NCI-H1048 (cell line): ENCODE measurements at places on chromosomes 7 and 10.

GRCh38 chr10:59702347-59702746 lies 7.3 kb downstream of the SLC16A9 start:
- no peak for DNase-seq

- no peak for DNase-seq
Measured at GRCh38 chr7:15556339-15557105, 5.3 kb downstream of the AGMO start.

DNA sequence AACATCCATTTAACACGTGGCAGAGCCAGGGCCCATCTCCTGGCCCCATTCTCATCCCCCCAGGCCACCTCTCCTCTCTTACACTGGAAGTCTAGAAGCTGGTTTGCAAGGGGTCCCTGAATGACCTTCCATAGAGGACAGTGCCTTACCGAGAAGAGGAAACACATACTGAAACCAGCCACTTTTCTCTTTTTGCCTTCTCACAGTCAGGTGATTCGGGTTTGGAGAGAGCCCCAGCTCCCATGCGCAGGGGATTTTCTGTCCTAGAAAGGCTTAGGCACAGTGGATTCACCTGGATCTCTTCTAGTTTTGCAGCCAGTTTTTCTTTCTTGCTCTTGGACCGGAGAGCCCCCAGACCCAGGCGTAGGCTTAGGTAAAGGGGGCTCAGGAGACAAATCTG lies 334.1 kb upstream of the C7orf33 start:
- no peak for DNase-seq

DNA sequence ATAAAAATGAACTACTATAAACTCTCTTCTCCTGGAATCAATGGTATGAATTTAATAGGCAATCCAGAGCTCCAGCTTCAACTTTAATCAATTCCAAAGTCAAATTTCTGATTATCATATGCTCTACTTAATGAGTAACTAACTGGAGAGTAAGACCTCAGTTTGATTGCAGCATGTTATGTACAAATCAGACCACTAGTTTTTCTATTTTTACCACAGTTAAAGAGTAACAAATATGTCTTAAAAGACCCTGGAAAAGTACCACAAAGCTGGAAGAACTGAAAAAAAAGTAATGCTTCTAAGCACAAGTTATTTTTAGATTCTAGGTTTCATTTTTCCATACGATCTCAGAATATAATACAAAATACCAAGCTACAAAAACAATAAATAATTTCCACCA lies 56.0 kb upstream of the TNKS2 start:
- DNase-seq = no peak

DNA sequence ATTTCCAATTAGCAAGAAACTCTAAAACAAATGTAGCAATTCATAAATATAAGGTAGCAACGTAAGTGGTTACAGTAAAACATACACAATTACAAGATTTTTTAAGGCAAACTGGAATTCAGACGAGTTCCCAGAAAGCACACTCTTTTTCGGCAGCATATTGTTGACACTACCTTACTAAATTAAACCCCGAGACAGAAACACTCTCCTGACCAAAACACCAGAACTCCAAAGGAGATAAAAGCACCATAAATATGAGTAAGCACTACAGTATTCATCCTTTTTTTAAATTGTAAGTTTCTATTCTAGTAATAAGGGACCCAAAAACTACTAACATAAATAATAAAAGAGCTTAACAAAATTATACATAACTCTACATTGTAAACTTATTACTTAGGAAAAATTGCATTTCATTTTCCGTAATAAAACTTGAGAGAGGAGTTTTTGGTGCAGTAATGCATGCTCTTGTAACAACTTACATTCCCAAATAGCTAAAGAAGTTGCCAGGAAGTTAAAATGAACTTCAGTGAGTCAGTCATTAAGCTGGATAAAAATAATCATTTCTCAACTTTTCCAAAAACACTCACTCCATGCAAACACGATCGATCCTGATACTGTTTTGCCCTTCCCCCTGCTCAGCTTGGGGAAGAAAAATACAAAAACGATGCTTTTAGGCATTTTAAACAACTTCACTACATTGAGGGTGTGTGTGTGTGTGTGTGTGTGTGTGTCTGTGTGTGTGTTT lies 2.0 kb downstream of the PIP4K2A start:
- DNase-seq = no peak

DNA sequence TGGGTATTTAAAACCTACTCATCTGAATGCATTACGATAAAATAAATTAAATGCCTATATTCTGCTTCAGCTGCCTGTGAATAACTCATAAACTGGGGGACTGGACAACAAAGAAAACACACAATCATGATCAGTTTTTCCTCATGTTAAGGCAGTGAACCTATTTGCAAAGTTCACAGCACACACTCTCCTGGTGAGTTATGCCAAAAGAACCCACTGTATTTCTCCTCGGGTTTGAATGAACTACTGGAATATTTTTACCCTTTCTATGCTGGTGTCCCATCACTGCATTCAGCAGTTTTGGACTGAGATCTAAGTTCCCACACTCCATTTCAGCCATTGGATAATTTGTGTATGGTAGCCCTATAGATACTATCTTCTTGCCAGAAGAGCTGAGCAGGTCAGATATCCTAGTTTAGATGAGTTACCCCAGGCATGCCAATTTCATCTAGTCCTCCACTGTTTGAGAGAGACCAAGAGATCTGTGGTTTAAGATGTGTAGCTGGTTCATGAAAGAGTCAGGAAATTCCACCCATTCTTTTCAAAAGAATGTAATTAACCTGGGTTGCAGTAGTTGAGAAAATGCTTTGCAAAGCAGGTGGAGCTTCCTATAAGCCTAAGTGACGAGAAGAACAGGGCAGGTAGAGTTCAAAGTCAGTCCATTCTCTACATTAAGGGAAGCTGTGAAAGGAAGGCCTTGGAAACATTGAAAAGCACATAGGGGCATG lies 101.7 kb downstream of the PLXDC2 start:
- no peak for DNase-seq

DNA sequence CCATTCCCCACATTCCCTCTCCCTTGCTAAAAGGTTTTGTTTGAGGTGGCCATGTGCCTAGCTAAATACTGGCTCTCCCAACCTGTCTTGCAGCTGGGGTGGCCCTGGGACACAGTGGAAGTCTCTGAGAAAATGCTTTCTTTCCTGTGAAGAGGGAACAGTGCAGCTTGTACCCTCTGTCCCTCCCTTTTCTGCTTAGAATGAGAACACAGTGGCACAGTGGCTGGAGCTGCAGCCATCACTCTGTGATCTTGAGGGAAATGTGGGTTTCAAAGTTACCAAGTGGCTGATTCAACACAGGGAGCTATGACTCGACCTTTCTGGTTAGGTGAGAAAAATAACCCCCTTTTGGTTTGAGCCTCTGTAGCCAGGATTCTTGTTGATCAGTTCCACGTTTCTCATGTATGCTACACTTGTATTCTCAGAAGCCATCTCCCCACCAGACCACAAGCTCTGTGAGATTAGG lies 62.7 kb upstream of the CARD11 start:
- no peak for DNase-seq

DNA sequence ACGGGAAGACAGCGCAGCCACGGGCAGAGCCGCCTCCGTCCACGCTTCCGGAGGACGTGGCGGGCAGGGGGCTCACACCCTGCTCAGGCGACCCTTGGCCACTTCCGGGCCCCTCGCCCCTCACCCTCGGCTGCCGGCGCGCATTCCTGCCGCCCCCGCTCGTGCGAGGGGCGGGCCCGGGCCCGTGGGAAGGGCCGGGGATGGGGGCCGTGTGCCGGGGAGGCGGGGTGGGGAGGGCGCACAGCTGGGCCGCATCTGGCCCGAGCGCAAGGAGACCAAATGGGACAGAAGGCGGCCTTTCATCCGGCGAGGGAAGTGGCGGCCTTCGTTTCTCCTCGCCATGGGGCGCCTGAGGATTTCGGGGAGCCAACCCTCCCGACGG lies 846 bp upstream of the LFNG start:
- no peak for DNase-seq

DNA sequence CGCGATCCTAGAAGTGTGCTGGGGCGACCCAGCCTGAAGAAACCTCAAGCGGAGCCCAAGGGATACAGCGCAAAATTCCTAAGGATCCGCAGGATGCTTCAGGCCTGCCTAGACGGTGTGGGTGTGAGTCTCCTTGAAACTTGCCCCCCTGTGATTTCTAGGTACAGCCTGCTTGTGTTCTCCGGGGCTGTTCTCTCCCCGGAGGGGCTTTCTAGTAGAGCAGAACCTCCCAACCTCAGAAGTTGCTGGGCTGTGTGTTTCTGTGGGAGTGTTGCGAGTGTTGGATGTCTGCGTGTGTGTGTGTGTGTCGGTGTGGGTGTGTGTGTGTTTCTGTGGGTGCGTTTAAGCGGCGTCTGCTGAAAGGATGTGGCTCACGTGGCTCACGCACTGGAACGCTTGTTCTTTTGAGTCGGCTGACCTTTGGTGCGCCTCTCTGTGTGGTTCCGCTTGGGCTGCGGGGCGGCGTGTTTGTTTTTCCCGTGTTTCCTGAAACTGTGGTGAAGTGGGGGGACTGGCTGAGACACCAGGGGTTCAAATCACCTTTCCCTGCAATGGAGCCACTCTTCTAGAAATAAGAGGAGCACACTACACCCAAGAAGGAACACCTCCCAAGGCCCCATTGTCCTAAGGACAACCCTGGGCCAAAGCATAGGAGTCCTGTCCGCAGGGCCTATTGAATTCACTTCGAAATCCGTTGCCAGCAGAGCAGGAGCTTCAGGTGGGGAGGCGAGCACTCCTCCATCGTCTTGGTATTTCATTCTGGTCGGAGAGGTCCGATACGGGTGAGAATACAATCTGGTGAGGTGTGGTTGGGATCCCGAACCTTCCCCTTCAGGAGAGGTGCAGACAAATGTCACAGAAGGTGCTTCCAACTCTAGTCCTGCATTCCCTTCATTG lies 25.1 kb upstream of the ZNF273 start:
- no peak for DNase-seq

GRCh38 chr7:18993933-18994668 lies 123.3 kb downstream of the TWIST1 start:
- no peak for DNase-seq

- DNase-seq = no peak
Measured at GRCh38 chr7:96342049-96342448, 20.2 kb upstream of the SLC25A13 start.

DNA sequence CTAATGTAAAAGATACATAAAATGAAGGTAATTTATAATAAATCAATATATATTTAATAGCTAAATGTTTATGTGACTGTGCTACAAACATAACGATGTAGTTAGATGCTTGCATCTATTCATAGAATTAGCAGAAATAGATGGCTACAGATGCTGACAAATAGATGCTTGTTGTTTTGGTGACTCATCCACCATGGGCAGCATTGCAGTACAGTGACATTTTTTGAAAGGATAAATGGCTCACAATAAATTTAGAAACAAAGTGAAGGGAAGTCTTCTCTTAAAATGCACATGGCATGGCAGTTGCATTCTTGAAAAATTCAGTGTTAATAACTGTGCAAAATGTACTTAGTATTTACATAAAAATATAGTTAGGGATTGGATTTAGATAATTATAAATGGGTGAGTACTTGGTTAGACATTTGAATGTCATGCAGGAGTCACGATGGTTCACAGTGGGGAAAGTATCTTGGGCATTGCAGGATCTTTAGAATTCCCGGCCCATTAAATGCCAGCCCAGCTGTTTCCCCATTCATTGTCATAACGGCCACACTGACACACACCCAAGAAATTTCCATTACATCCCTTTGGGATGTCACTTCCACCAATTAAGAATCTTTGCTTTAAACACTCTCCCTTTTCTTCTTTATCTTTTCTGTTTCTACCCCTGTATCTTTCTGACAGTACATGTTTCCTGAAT lies 564.1 kb downstream of the ATRNL1 start:
- DNase-seq = no peak

GRCh38 chr10:124738441-124738840 lies 5.7 kb downstream of the FAM53B start:
- no peak for DNase-seq

DNA sequence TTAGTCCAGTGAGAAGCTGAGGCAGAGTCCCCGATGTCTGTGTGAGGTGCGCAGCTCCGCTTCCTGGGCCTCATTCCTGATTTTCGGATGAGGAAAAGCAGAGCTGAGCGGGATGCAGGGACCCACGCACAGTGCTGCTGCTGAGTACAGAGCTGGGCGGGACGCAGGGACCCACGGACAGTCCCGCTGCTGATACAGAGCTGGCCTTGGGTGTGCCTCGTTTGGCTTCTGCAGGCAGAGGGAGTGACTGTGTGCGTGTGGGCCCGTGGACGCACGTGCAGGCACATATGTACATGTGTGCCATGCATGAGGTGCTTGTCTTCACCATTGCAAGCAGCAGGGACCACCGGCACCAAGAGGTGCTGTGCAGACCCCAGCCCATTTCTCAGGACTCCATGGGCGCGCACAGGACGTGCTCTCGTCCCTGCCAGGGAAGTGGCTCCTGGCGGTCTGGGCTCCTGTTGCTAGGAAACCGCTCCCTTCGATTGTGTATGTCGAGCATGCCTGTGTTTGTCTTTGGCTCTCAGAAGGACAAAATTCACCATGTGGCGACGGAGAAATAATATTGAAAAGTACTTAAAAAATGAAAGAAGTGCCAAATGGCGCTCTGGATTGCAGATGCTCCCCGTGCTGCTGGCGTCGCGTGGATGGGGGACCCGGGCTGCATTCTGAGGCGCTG lies 303.8 kb upstream of the MKI67 start:
- no peak for DNase-seq

GRCh38 chr10:124058346-124059003 lies 34.9 kb downstream of the CHST15 start:
- DNase-seq = no peak

DNA sequence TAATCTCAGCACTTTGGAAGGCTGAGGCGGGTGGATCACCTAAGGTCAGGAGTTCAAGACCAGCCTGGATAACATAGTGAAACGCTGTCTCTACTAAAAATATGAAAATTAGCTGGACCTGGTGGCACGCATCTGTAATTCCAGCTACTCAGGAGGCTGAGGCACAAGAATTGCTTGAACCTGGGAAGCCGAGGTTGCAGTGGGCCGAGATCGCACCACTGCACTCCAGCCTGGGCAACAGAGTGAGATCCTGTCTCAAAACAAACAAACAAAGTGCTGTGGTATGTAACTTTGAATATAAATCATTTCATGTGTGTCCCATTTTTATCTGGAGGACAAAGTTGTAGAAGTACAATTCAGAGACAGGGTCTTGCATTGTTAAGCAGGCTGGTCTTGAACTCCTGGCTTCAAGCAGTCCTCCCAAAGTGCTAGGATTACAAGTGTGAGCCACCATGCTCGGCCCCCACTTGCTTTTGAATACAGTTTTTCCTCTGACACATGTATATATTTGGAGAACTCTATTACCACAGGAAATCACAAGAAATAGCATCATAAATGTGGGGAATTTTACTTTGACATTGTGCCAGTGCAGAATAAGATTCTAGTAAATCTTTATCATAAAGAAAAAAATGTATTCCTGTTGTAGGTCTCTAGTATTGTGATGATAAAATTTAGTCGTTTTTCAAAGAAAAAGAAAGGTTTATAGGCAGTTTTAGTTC lies 32.6 kb downstream of the PTPN12 start:
- DNase-seq = no peak

- DNase-seq = no peak
Measured at GRCh38 chr7:121519548-121520521, 123.7 kb upstream of the FAM3C start.

- no peak for DNase-seq
Measured at GRCh38 chr10:46293832-46294640, 7.2 kb downstream of the ANTXRL start.
